ENCODE measurements at places on chromosomes 2 and 18.

- DNase-seq, result no peak
Measured at GRCh38 chr18:13268158-13269012, 49.8 kb downstream of the LDLRAD4 start.

DNA sequence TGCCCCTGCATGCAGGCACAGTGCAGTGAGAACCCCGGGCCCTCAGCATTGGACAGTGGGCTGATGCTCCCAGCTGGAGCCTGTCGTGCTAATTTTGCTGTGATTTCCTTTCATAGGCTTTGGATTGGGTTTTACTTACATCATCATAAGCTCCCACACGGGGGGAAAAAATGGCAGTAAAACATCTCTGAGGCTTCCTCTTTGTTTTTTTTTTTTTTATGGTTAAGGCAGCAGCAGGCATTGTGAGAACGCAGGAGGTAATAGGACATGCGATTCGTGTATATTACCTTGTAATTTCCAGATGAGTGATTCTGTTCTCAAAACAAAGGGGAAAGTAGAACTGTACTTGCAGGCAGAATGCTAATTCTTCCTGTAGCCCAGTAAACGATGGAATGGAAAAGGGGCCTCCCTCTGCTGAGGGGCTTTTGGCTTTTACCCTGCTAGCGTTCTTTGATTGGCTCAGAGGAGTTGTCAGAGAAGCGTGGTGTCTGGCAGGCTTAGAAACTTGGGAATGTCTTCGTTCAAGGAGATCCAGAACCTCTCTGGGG lies 89.7 kb downstream of the NPAS2 start:
- DNase-seq, result no peak

DNA sequence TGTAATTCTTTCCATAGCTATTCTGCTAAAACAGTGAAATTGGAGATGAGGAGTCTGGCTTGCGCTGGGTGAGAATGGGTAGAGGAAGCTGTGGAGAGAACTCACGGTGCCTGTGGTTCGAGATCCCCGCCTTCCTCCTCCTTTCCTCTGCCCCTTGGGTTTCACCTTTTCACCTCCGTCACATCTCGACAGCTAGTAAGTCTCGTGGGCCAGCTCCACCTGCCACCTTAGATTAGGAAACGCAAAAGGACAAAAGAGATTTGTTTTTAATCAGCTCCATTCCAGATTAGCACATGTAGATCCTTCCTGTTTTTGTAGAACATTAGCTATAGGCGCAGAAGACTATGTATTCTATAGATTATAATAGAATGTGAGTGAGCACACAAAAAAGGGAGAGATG lies 20.6 kb downstream of the TRIB2 start:
- no peak for DNase-seq

- no peak for DNase-seq
Measured at GRCh38 chr2:55936351-55936750, 12.8 kb upstream of the EFEMP1 start.

- no peak for DNase-seq
Measured at GRCh38 chr18:8254654-8255053, 354.6 kb upstream of the RAB12 start.

DNA sequence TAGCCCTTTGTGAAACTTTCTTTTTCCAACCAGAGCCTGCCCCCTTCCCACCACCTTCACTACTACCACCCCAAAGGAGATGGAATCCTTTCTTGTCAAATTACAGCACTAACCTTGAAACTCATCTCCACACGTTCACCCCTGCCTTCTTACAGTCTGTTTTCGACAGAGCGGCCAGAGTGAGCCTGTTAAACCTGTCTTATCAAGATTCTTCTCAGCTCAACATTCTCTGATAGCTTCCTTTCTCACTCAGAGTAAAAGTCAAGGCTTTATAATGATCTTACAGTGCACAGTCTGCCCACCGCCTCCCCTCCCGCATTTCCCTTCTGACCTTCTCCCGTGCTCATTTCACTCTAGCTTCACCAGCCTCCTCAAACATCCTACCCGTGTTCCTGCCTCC lies 56.0 kb downstream of the ARHGAP25 start:
- no peak for DNase-seq

All from T-helper 22 cell (primary cell).